ENCODE measurements at places on chromosomes 12 and 14.

GRCh38 chr14:74472601-74473000 is 20.5 kb downstream of the NPC2 start:
- no peak for DNase-seq

GRCh38 chr12:42021469-42021868 is 123.2 kb downstream of the GXYLT1 start:
- DNase-seq: no peak

DNA sequence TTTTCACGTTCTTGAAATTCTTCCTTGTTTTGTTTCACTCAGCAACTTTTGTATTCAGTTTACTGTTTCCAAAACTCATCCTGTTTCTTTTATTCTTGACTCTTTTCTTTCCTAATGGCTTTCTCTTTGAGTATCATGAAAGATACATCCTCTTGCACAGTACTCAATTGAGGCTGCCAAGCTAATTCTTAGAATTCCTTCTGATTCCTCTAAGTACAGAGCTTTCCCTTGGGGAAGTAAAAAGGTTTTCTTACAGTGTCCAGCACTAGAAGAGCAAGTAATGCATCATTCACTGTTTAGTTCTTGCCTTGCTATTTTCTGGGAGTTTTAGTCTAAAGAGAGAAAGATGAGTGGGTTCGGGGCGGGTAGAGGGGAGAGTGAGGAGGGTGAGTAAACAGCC is 154.1 kb downstream of the NEDD1 start:
- DNase-seq: no peak

- no peak for DNase-seq
Measured at GRCh38 chr12:53939141-53940108, 794 bp downstream of the HOXC13 start.

DNA sequence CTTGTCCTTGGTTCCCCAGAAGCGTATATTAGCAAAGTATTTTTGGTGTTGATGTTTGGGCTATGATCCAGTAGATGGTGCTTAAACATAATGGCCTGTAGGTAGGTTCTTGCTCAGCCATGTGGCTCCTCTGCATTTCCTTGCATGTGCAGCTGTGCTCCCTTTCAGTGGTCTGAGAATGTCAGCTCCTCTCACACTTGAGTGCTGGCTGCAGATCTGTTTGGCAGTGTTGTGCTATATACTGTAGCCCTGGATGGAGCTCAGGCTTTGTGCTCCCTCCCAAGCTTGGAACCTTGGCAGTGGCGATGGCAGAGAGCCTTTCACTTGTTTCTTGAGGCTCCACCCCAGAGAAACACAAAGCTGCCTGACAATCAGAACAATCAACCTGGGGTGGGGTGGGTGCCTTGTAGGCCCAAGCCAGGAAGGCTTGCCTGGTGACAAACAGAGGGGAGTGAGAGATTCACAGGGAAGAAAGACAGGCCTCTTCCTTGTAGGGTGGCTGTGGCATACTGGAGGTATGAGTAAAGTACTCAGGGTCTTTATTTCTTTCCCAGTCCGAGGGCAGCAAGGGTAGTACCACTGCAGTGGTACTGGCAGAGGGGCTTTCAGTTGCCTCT is 255.3 kb downstream of the RAD51B start:
- no peak for DNase-seq

GRCh38 chr12:25553098-25553497 is at the start of gene LMNTD1:
TSS of gene LMNTD1 (minus strand) at chr12:25553283. CDS start at chr12:25552959, 324 bp downstream.
- peak; percentile 71 for DNase-seq

GRCh38 chr12:53097207-53097563 is 282 bp upstream of the IGFBP6 start:
- no peak for DNase-seq

- DNase-seq: no peak
Measured at GRCh38 chr14:73272393-73272792, 35.1 kb downstream of the PAPLN start.

DNA sequence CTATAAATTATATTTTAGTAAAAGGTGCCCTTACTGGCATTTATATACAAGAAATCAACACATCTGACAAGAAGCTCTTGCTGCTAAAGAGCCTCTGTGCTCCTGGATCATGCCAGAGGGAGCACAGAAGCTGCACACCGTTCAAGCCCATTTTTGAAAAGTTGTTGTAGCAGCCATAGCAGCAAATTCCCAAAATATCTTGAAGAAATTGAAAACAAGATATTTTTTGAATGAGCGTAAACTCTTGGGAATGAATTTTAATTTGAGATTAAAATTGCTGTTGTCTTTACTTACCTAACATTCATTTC is 540 bp upstream of the CLEC2D start:
- no peak for DNase-seq

GRCh38 chr12:73486256-73486655 is 1051.4 kb upstream of the ATXN7L3B start:
- DNase-seq: no peak

- peak; percentile 93 for DNase-seq
Measured at GRCh38 chr12:65603438-65604351, 220.6 kb upstream of the HMGA2 start.

- DNase-seq: no peak
Measured at GRCh38 chr12:47099610-47100009, 19.9 kb upstream of the AMIGO2 start.

- no peak for DNase-seq
Measured at GRCh38 chr14:29098656-29099055, 332.1 kb downstream of the FOXG1 start.
